ENCODE measurements at places on chromosomes 2 and 18.

DNA sequence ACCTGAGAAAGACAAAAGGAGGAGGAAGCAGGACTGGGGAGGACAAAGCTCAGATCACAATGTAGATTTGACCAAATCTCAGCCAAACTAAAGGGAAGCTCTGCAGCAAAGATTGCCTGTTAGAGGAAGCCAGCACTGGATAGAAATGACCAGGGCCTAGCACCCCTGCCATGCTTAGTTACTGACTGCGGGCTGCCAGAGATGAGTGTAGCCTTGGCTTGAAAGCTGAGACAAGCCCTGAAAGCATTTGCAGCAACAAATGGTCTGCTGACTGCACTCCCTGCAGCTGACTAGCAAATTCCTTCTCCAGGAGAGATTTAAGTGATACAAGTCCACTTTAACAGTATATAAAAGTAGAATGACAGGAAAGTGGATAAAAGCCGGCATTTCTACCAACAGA, 140.9 kb upstream of the CRIM1 start:
- DNase-seq = no peak

DNA sequence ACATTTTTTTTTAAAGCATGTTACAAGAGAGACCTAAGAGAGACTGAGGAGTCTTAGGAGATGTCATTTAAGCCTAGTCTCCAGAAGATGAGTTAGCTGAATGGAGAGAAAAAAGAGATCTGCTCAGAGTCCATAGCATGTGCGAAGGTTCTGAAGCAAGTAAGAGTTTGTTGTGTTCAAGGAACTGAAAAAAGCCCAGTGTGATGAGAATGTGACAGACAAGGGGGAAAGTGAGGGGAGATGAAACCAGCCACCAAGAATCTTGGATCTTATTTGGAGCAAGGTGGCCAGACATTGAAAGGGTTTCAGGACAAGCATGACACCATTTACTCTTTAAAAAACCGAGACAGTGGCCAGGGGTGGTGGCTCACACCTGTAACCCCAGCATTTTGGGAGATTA, 5.2 kb upstream of the MOB1A start:
- DNase-seq = no peak

- DNase-seq = no peak
These were observed 134.1 kb downstream of the DDX1 start for GRCh38 chr2:15725782-15726112.

GRCh38 chr2:223041527-223042109, 10.4 kb upstream of the KCNE4 start:
- DNase-seq = no peak

DNA sequence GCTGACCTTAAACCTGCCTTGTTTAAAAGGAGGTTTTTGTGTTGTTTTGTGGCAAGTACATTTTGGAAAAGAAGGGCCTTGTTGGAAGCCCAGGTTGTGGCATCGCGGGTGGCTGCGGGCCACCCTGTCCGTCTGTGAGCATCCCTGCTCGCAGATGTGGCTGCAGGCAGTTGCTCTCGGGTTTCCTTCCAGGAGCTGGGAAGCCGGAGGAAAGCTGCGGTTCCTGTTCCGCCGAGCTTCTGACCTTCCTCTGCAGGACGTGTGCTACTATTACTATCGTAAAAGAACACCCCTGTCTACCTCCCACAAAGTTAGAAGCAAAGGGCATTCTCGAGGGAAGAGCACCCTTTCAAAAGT, 766 bp downstream of the MFF start:
- DNase-seq = no peak

DNA sequence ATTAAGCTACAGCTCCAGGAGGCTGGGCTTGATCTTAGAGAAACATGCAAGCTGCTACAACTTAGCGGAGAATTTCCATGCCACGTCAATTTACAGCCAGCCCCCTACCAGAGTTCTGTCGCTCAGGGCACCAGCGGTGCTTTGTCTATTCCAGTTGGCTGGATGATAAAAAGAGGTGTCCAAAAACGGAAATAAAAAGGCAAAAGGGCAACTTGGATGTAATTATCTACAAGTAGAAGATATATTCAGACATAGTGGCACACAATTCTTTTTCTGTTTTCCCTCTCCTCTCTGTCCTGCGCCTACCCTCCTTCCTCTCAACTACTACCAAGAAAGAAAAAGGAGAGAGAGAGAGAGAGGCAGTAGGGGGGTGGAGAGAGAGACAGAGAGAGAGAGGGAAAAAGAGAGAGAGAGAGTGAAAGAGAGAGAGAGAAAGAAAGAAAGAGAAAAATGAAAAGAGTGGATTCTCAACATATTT, 363 bp upstream of the RFTN2 start:
- DNase-seq = no peak

GRCh38 chr18:76610933-76611749, 116.1 kb upstream of the ZNF516 start:
- DNase-seq = no peak

GRCh38 chr2:64108666-64109241, 35.5 kb downstream of the PELI1 start:
- DNase-seq = no peak

DNA sequence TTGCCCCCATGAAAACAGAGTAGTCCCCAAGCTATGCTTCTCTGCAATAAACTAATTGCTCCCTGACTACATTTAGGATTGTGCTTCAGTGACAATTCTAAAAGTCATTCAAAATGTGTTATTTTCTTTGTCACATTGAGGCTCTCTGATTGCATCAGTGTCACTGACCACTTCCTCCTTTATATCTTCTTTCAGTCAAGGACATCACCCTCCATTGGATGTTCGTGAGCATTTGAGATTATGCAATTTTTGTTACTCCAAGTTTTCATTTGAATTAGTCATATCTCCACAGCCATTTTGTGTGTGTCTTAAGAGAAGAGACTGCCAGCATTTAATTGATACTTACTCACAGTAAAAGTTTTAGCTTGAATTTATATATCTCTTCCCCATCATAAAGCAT, 780.8 kb upstream of the GCFC2 start:
- DNase-seq = no peak
